Uterus (tissue), 4 donors: ENCODE measurements at places on chromosomes 5 and 9. TPM values are rescaled to one million over a fixed set of nuclear protein-coding genes. Genes with fewer than 3 reads are reported as not detected.
A peak's percentile ranks its signal among the peaks of the same experiment; 100 is the strongest.

The LRRC70 gene
- total RNA-seq = 3.3 TPM

The GADD45G gene
- total RNA-seq = 16.6 TPM

The IGIP gene
- total RNA-seq = 33.5 TPM

The CCIN gene
- total RNA-seq = 0.59 TPM

The NAIP gene
- total RNA-seq = 25.6 TPM

The PCDHB4 gene
- 7.7 TPM for total RNA-seq

The CMYA5 gene
- total RNA-seq = 15.8 TPM

The LOX gene
- 31.5 TPM for total RNA-seq

The SLC45A2 gene
- 0.58 TPM for total RNA-seq

DNA sequence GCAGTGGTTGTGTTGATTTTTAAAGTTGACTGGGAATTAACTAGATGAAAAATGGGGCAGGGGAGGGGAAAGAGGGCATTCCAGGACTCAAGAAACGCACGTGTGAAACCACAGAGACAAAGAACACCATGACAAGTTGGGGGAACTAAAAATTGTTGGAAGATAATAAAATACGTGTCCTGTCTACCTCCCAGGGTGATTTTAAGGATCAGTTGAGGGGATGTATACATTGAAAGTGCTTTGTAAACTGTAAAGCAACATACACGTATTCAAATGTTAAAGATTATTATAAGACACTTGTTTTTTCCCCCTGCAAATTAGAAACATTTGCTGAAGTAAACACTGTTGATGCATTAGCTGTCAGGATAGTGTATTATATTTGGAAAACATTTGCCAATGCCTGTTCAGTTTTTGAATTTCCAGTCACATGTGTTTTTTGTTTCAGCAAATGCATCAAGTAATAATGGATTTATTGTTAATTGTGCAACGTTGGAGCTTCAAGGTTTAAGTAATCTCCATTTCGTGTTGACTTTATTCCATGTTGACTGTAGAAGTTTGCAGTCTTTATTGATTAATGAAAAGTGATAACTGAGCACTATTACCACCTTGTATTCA is 412.7 kb downstream of the ACTL7B start:
- DNase-seq = no peak

DNA sequence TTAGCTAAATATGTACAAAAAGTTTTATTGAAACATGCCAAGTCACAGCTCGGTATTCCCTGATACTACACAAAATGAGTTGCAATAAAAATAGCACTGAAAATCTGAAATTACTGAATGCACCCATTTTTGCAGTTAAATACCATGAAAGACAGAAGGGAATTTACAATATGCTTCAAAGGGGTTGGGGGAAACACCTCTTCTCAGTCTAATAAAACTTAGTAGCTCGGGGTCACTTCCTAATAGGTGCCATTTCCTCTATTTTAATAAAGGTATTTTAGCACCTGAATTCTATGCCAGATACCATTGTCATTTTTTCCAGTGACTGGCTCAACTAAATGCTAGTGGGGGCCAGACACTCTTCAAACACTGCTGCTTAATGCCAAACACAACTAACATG is 204.1 kb upstream of the MEF2C start:
- no peak for DNase-seq

- DNase-seq = no peak
Observed at GRCh38 chr9:115106001-115106400, 12.0 kb downstream of the TNC start.

DNA sequence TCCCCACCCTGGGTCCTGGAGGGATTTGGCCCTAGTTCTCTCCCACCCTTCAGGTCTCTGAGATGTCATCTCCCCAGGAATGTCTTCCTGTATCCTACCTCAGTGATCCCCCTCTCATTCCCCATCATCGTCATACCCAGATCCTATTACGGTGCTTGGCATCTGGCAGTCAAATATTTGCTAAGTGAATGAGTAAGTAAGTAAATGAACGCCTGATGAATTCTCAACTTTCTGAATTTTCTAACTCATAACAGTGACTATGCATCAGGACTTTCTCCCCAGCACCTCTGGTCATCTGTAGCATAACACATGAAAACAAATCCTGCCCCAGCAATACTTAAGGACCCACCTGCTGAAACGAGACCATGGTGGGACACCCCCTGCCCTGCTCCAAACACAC is 244.2 kb downstream of the EBF1 start:
- no peak for DNase-seq

GRCh38 chr5:174291162-174291561 is 245.7 kb downstream of the NSG2 start:
- DNase-seq = no peak

DNA sequence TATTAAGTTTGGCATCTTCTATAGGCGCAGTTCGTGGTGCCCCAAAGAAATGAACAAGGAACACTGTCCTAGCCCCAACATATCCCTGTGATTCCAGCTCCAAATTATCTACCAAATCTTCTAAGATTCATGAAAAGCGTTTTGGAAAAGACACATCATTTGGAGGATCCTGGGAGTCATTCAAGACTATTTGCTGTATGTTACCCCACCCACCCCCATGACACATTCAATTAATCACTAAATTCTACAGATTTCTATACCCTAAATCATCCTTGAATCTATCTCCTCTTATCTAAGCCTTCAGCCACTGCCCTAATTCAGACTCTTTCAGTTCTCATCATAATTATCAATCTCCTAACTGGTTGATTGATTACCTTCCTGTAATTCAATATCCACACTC is 5.5 kb upstream of the RUSC2 start:
- no peak for DNase-seq

GRCh38 chr9:132857616-132858342 is 20.3 kb downstream of the AK8 start:
- DNase-seq = no peak

GRCh38 chr9:7166074-7166473 is 408.3 kb downstream of the KDM4C start:
- no peak for DNase-seq

DNA sequence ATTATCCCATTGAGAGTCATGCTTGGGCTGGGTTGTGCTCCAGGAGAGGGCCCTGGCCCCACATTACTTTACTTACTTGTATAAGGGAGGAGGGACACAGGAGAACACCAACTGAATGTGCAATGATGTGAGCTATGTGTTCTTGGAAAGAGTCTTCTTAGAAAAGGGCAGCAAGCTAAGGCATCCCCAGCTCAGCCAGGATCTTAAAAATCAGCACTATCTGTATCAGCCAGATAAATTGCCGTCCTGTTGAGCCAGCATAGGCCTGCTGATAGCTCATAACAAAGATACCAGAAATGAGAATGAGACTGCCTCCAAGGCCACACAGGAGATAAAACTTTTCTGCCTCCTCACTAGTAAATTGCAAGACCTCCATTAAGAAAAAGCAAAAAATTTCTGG is 357.5 kb downstream of the CAAP1 start:
- no peak for DNase-seq

GRCh38 chr9:119074017-119074416 is 295.2 kb downstream of the BRINP1 start:
- no peak for DNase-seq

GRCh38 chr5:89883967-89884366 is 525.6 kb downstream of the CETN3 start:
- no peak for DNase-seq

- no peak for DNase-seq
Observed at GRCh38 chr5:98975223-98975622, 46.4 kb upstream of the CHD1 start.

- DNase-seq = no peak
Observed at GRCh38 chr9:69223605-69224004, 49.5 kb downstream of the TJP2 start.

- no peak for DNase-seq
Observed at GRCh38 chr9:6199596-6199995, 16.0 kb upstream of the IL33 start.

GRCh38 chr5:169146158-169146557 is 154.8 kb downstream of the SLIT3 start:
- no peak for DNase-seq

- DNase-seq = no peak
Observed at GRCh38 chr9:117548556-117548955, 133.7 kb upstream of the ASTN2 start.

DNA sequence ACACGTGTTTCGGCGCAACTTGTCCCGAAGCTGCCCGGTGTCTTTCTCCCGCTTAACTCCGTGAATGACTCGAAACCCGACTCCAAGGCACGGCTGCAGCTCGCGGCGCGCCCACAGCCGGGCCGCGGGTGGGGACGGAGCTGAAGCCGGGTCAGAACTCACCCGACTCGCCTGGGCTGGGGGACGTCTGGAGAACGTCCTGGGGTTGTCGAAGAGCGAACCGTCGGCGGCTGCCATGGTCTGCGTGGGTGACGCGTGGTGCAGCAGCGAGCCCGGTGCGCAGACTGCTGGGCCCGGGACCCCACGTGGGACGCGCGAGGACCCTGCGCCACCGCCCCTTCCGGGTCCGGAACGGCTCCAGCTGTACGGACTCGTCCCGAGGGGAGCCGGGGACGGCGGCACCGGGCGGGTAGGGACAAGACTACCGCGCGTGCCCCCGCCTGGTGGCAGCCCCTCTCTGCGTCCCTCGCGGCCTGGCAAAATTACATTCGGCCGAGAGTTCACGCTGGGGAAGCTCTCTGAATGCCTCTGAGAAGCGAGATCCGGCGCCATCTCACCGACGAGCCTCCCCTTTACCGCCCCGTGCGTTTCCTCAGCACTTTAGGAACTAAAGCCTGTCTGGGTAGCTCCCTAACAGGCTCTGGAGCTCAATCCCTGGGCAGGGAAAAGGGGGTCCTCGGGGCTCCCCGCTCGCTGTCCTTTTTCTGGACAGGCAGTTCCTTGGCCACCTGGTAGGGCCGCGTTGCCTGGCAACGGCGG is at the start of gene DDX31:
Gene DDX31, minus strand, starts transcription at position 286 of the 759 bp plus-strand sequence. Its CDS starts 49 bp downstream, at position 237.
- peak; percentile 86 for DNase-seq

DNA sequence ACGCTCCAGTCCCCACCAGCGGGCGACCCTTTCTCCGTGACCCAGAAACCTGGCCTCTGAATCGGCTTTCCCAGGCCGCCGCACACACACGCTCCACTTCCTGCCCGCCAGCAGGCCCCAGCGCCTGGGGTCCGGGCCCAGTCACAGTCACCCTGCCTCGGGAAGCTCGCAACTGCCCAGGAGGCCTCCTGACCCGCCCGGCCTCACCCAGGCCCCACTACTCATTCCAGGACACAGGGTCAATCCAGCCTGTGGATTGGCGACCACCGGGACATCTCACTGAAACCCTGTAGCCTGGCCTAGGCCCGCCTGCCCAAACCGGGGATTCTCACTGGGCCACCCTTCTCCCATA is 2.7 kb upstream of the IRX4 start:
- no peak for DNase-seq

DNA sequence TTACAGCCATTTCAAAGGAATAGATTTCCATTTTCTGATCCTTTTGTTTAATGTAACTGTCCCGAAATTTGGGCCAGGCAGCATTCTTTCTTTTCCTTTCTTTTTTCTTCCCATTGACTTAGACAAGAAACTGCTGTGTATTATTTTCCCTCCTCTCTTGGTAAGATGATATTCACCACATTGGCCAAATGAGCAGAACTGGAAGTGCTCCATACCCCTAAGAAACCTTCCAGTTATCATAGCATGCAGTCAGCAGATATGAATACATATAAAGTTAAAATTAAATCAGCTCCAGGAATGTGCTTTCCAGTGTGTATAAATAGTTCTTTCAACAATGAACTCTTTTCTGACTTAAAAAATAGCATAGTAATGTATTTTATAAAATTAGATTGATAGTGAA is 168.5 kb upstream of the GAS1 start:
- no peak for DNase-seq

GRCh38 chr5:111676466-111676865 is 80.5 kb downstream of the NREP start:
- no peak for DNase-seq

DNA sequence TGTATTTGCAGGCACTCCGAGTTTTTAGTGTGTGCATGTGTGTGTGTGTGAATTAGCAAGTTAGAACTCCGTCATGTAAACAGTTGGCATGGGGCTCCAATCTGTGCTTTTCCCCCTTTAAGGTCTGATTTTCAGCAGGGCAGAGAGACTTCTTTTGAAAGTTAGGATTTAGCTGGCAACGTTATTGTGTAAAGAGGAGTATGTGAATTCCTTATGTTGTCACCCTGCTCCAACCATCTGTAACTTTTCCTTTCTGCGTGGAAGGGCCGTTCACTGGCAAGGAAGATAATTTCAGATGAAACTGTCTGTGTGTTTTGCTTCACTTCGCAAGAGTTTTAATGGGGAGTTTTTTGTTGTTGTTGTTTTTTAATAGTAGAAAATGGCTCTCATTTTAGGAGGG is 332 bp downstream of the SGCD start:
- DNase-seq = no peak

DNA sequence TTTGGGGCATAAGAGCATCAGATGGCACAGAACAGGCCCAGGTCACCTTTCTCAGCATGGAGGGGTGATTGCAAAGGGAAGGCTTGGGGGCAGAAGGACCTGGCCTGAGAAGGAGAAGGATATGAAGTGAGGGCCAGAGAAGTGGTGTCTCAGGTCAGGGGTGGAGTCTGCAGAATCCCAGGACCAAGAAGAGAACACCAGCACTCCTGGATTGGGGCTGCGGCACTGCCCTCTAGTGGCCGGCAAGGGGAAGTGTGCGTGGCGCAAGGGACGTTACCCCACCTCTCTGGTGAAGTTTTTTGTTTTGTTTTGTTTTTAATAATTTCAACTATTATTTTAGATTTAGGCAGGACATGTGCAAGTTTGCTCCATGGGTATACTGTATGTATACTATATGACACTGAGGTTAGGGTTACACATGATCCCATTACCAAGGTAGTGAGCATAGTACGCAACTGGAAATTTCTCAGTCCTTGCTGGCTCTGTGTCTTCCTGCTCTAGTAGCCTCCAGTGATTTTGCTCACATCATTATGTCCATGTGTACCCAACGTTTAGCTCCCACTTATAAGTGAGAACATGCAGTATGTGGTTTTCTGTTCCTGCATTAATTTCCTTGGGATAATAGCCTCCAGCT is 1548.6 kb downstream of the EFNA5 start:
- no peak for DNase-seq

DNA sequence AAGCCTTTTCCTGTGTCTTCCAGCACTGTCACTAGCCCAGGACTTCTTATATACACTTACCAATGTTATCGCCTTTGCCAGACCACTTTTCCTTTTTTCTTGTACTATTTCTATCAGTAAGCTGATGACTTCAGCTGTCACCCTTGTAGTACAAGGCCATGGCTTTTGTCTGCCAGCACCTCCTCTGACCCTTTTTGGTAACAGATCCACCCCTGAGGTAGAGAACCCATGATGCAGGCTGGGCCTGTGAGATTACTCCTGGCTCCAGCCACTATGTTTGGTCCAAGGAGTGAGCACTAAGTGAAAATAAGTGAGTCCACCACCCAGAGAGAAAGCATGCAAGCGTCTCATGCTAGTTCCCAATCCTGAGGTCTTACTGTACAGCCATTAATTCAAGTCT is 406.7 kb downstream of the MLLT3 start:
- DNase-seq = no peak

- no peak for DNase-seq
Observed at GRCh38 chr9:135582966-135583687, 21.6 kb downstream of the PAEP start.
